ENCODE measurements at places on chromosomes 12 and 14. TPM values are rescaled to one million over a fixed set of nuclear protein-coding genes. Genes with fewer than 3 reads are reported as not detected.

INSM2 gene
- not detected for total RNA-seq

MANSC4 gene
- total RNA-seq, result not detected

DNA sequence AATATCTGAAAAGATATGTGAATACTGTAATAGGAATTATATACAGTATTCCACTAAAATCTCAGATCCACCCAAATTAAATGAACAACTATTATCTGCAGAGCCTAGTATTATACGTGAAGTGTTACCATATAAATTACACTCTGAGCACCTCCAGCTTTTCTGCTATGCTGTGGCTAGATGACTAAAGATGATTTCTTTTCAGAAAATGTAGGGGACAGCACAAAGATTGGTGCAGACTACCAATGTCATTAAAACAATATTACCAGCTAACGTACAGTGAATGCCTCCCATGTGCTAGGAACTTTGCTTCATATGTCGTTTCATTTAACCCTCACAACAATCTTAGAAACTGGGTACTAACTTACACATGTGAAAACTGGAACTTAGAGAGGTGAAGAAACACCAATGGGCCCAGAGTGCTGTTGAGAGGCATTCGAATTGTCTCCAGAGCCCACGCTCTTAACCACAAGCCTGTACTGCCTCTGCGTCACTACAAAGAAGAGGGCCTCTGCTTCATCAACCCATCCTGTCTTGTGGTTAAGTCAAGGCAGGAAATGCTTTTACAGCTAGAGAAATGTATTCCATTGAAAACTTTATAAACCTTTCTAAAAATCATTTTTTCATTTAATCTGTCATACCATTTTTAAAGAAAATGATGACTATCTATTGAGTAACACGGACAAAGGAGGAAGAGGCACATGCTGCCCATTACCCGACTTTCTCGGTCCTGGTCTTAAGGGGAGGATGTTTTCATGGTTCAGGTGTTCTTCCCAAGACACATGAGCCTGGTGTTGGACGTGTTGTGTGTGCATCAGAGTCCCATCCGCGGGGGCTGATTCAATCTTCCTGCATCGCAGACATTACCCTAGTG, 1.3 kb downstream of the GPR65 start:
- H3K36me3 ChIP-seq, result peaks cover 40% of the 10 kb centered on the region
- peak overlapping the region; percentile 79 for H3K4me3 ChIP-seq
- DNase-seq, result peak; percentile 76

GRCh38 chr14:103259801-103260628, 74.0 kb upstream of the EIF5 start:
- H3K36me3 ChIP-seq, result no peaks in the 10 kb centered on the region
- no peaks in the 10 kb centered on the region for H3K4me1 ChIP-seq
- H3K27me3 ChIP-seq, result peaks cover 28% of the 10 kb centered on the region

GRCh38 chr12:44544018-44544417, 332.1 kb downstream of the NELL2 start:
- H3K4me1 ChIP-seq, result peaks cover 1% of the 10 kb centered on the region
- no peak for DNase-seq
- no peak overlapping the region for H3K27ac ChIP-seq

DNA sequence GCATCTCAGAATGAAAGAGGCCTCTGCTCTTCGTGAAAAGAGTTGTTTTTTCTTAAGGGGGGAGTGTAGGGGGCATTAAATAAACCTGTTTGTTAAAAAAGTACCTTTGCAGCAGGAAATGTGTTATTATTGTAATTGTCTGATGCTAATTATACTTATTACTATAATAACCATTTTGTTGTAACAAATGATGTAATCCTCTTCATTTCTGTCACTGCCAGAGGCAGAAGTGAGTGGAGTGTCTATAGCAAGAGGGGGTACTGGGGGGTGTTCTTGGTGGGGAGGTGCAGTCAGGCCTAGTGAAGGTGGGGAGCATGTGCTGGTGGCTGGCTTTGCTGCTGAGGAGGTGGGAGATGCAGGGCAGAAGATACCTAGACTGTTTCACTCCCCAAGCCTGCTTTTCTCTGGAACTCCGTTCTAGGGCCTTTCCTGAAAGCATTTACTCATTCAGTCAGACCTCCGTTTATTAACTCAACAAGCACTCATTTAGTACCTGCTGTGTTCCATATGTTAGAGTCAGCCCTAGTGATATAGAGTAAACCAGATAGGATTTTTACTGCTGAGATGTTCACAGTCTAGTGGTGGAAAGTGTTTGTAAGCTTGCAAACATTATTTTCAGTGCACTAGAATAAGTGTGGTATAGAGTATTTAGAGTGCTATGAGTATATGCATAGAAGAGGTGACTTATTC, 77.5 kb upstream of the CISTR start:
- no peaks in the 10 kb centered on the region for H3K36me3 ChIP-seq
- DNase-seq, result no peak
- H3K27me3 ChIP-seq, result peaks cover 27% of the 10 kb centered on the region
- H3K27ac ChIP-seq, result no peak overlapping the region
- no peaks in the 10 kb centered on the region for H3K4me1 ChIP-seq

DNA sequence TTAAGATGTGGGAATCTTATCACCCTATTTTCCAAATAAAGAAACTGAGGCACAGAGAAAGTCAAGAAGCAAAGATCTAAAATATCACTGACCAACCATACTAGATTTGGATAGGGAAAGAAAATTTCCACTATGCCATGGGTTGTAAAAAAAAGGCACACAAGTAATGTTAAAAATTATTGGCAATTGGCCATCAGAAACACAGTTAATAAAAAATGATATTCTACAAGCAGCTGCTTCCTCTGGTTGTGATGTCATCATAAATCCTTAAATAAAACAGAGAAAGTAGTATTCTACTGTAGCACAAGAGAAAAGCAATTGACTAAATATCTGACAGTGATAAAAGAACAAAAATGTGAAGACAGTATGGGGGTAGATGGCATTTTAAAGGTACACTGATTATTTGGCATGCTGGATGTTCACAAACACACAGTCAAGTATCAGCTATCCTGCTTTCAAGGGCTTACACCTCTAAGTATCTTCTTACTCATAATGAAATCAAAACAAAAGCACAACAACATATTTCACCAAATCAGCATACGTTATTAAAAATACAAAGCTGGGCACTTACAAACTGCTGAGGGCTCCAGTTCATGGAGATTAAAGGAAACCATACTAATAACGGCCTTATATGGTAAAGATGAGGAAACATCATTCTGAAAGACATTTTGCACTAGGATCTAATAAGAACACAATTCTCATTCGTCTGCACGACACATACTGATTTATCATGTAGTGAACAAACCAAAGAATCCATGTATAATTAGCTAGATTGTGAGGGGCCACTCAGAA, 45.7 kb downstream of the CORO1C start:
- no peaks in the 10 kb centered on the region for H3K27me3 ChIP-seq
- H3K27ac ChIP-seq, result no peak overlapping the region
- no peak overlapping the region for H3K4me3 ChIP-seq
- peaks cover 44% of the 10 kb centered on the region for H3K4me1 ChIP-seq
- H3K36me3 ChIP-seq, result peaks cover 5% of the 10 kb centered on the region

- no peaks in the 10 kb centered on the region for H3K36me3 ChIP-seq
- no peak overlapping the region for H3K27ac ChIP-seq
- no peak overlapping the region for H3K4me3 ChIP-seq
Observed at GRCh38 chr14:94612580-94613554, 676 bp downstream of the SERPINA3 start.

DNA sequence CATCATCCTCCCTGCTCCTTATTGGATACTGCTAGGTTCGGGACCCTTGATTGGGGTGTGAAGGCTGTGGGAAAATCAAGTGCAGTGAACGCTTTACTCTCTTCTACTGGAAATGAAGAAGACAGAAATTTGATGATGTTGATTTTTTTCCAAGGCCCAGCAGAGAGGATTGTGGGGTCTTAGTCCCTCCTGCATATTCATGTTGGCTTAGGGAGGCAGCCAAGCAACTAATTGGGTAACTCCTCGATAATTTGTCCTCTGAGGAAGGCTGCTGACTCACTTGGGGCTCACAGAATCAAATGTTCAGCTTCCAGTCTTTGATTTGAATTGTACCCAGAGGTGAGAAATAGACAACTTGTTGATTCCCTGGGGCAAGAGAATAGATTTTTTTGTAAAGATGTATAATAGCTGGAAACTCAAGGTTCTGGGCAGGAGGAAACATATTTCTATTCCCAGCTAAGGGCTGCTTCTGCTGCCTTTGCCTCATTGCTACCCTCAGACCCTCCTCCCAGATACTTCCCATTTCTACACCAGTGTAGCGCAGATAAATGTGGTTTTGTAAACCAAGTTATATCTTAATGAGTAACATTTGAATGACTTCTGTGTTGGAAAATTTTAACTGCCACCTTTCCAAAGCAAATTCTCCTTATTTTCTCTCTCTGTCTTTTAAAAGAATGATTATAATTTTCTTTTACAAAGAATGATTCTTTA, 21.7 kb downstream of the NEUROD4 start:
- no peaks in the 10 kb centered on the region for H3K36me3 ChIP-seq
- no peak for DNase-seq
- no peak overlapping the region for H3K4me3 ChIP-seq
- peaks cover 8% of the 10 kb centered on the region for H3K4me1 ChIP-seq
- H3K27ac ChIP-seq, result no peak overlapping the region
- peaks cover 22% of the 10 kb centered on the region for H3K27me3 ChIP-seq

- no peaks in the 10 kb centered on the region for H3K36me3 ChIP-seq
- no peak overlapping the region for H3K27ac ChIP-seq
- H3K27me3 ChIP-seq, result no peaks in the 10 kb centered on the region
- H3K4me1 ChIP-seq, result no peaks in the 10 kb centered on the region
- no peak for DNase-seq
Observed at GRCh38 chr12:9073076-9073475, 42.6 kb downstream of the A2M start.

DNA sequence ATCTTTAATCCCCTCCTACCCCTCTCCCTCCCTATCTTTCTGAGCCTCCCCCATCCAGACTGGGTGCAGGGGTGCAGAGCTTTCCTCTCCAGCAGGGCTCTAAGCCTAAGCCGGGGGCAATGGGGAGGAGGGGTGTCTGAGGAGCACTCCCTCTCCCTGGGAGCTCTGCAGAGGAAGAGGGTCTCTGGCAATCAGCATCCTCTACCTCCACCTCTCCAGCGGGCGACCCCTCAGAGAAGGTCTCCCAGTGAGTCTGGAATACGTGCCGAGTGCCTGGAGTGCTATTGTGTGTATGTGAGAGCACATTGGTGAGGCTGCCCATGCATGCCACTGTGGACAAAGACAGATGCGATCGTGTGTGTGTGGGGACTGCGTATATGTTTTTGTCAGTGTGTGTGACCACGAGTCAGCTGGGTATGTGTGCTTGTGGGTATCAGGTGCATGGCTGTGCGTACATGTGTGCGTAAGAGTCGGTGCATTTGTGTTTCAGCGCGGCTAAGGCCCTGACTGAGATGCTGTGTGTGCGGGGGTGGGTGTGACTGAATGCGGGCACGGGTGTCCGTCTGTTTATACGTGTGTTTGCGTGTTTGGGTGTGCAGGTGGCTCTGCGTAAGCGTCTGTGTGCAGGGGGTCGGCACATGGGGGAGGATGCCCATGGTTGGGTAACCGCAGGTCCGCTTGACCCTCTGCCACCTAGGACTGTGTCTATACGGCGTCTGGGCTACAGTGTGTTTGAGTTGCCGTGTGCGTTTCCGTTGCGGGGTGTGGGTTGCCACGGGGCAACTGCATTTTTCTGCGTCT, 905 bp upstream of the DLK1 start:
- H3K36me3 ChIP-seq, result no peaks in the 10 kb centered on the region
- no peak overlapping the region for H3K4me3 ChIP-seq
- H3K27me3 ChIP-seq, result peaks cover 36% of the 10 kb centered on the region
- H3K27ac ChIP-seq, result no peak overlapping the region
- no peak for DNase-seq

DNA sequence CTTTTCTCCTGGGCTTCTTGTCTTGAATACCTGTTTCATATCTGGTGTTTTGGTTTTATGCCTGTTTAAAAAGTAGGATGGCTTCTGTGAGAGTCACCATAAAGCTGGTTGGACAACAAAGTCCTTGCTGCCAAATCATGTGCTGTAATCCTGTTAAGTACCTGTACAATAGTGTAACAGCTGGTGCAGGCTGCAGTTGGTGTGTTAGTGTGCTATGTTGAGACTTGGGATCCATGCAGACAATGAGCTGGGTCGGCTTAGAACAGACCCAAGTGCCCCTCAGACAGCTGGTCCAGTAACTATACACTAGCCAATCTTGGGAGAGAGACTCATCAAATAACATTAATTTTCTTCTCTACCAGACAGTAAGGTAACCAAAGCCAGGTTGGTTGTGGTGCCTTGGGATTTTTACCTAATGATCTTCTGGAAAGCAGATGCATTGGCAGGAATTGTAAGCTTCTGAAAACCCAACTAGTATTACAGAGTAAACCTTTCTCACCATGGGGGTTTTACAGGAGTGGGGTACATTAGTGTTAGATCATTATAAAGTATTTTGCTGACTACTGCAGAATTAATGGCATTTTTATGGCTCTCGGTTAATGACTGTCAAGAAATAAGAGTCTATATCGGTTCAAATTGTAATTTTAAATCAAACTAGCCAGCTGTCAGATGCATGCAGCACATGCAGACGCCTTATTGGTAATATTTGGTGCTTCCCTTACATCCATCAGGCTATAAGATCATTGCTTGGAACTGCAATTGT, 231.2 kb downstream of the PDZRN4 start:
- H3K36me3 ChIP-seq, result no peaks in the 10 kb centered on the region
- H3K4me1 ChIP-seq, result no peaks in the 10 kb centered on the region
- DNase-seq, result no peak

DNA sequence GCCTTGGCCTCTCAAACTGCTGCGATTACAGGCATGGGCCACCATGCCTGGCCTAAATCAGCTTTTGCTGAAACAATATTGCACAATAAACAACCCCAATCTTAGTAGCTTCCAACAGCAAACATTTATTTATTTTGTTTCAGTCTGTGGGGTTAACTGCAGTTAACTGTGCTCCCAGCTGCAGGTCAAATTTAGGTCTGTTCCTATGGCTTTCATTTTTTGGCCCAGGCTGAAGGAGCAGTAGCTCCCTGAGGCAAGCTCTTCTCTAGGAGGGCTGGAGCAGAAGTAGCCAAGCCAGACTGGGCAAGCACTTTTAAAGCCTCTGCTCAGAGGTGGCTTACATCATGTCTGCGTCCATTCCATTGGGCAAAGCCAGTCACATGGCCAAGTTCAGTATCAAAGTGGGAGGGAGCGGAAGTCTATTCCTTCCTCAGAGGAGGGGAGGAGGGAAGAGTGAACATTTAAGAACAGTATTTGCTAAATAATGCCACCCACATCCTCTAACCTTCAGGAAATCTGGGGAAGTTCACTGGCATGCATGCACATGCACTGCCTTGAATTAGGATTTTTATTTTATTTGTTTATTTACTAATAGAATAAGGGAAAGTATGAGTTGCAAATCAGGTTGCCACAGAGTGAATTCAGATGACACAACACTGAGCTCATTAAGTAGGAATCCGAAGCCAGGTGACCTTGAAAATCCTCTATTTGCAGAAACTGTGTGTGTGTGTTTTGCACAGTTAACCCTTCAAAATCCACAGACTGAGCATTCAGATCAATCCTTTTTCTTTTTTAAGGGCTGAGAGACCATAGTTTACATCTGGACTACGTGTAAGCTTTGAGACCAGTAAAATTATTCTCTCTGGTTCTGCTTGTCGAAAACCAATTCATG, 122.0 kb upstream of the SEL1L start:
- H3K27ac ChIP-seq, result no peak overlapping the region
- DNase-seq, result no peak
- no peak overlapping the region for H3K4me3 ChIP-seq
- no peaks in the 10 kb centered on the region for H3K36me3 ChIP-seq

GRCh38 chr14:65071544-65071943, 30.8 kb downstream of the MAX start:
- peaks cover 15% of the 10 kb centered on the region for H3K4me1 ChIP-seq
- no peak overlapping the region for H3K27ac ChIP-seq
- no peaks in the 10 kb centered on the region for H3K27me3 ChIP-seq
- DNase-seq, result no peak
- peaks cover 36% of the 10 kb centered on the region for H3K36me3 ChIP-seq

- peaks cover 4% of the 10 kb centered on the region for H3K27me3 ChIP-seq
- H3K27ac ChIP-seq, result no peak overlapping the region
- H3K4me3 ChIP-seq, result no peak overlapping the region
- no peaks in the 10 kb centered on the region for H3K36me3 ChIP-seq
- H3K4me1 ChIP-seq, result no peaks in the 10 kb centered on the region
Observed at GRCh38 chr14:32224737-32225377, 21.8 kb upstream of the RNU6-8 start.
